Dermis microvascular lymphatic vessel endothelial cell (primary cell): ENCODE measurements at places on chromosomes 4 and X.

- DNase-seq: no peak
Observed at GRCh38 chr4:7945709-7946380, 6.2 kb upstream of the AFAP1 start.

- DNase-seq: peak; percentile 41
Observed at GRCh38 chr4:48831532-48832030, 693 bp downstream of the OCIAD1 start.

DNA sequence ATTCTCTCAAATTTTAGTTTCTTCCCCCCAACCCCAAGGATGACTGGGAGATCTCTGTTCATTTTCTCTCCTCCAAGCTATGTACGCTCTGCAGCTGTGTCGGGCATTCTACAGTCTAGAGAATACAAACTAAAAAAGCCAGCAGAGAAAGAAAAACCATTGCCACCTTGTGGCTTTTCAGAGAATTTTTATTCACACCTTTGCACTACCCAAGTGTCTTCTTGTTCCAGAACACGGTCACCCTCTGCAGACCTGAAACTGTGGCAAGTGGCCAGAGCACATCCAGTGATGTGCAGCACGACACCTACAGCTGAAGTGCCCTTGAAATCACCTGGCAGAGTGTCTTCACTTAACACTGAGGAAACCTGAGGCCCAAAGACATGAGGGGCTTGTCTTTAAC, 68.6 kb downstream of the CHST7 start:
- DNase-seq: peak; percentile 41

GRCh38 chr4:6696611-6697010, 2.9 kb downstream of the S100P start:
- DNase-seq: no peak

GRCh38 chr4:48642421-48643374, 137.4 kb downstream of the FRYL start:
- DNase-seq: no peak

DNA sequence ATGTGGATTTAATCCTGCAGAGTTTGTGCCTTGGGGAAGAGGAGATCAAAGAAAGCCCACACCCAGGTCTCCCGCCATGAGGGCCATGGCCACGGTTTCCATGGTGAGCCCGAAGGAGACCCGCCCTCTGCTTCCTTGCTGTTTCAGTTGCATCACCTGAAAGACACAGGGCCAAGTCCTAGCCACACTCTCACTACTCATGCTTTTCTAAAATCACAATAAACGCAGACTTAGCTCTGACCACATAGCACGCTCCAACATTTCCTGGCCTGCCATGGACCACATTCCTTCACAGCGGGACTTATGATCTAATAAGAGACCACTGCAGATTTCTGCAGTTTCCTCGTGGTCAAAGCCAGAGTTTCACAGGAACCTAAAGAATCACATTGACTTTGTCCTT, 426.0 kb upstream of the NR3C2 start:
- no peak for DNase-seq

DNA sequence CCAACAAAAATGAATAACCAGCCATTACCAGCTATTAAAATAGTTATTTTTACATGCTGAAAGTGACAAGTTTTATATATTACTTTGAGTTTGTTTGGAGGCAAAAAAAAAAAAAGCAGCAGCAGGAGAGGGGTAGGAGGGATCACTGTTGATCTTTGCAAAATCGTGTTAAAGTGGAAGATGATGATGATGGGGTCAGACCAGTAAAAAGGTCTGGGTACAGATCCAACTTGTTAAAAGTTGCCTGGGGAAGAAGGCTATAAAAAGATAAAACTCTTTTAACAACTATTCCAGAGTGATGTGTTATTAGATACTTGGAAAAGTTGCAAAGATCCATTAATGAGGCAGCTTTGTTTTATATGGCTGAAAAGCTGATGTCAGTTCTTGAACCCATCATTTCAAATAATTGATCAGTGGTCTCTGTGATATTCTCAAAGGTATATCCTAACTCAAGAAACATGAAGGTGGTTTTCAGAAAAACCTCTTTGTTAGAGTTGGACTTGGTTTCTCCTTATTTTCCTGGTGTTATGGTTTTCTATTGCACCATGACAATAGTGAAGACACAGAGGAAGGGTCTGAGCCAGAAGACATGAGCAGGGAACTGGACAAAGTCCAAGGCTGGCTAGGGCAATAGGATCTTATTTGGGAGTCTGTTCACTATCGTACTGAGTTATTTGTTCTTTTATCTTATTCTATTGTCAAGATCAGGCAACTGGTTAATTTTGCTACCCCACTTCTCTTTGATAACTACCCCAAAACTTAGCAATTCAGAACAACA, 44.8 kb downstream of the EDNRA start:
- no peak for DNase-seq
